ENCODE measurements at places on chromosomes 7 and 10. TPM values are rescaled to one million over a fixed set of nuclear protein-coding genes. Genes with fewer than 3 reads are reported as not detected.

PLCE1 gene
- total RNA-seq: 16.9 TPM

GPR26 gene
- total RNA-seq: not detected

MRLN gene
- not detected for total RNA-seq

AKR1C8 gene
- total RNA-seq: 0.94 TPM

TMEM209 gene
- 23.9 TPM for total RNA-seq

DDC gene
- total RNA-seq: not detected

TDRD1 gene
- total RNA-seq: 0.31 TPM

MAGI2 gene
- total RNA-seq: 51.3 TPM

WEE2 gene
- total RNA-seq: not detected

INA gene
- total RNA-seq: not detected

SLC4A2 gene
- 87.5 TPM for total RNA-seq

HOXA2 gene
- total RNA-seq: 3.9 TPM

ZPBP gene
- total RNA-seq: not detected

IFIT2 gene
- total RNA-seq: 19.9 TPM

SLC18A2 gene
- total RNA-seq: 1.2 TPM

SNX10 gene
- total RNA-seq: 7.0 TPM

RBP4 gene
- 42.7 TPM for total RNA-seq

GRID2IP gene
- 0.18 TPM for total RNA-seq

CYP26A1 gene
- total RNA-seq: not detected

PON1 gene
- not detected for total RNA-seq

LIPF gene
- not detected for total RNA-seq

GAD2 gene
- total RNA-seq: not detected

SPRN gene
- 0.13 TPM for total RNA-seq

HOGA1 gene
- total RNA-seq: 4.1 TPM

CHCHD3 gene
- 35.0 TPM for total RNA-seq

CARD11 gene
- total RNA-seq: 3.9 TPM

Data from sciatic nerve (tissue), 2 donors.